ENCODE measurements at places on chromosomes 3 and 15.

GRCh38 chr3:69590111-69590510, 149.2 kb upstream of the MITF start:
- no peak for DNase-seq

- DNase-seq, result no peak
Measured at GRCh38 chr3:60190073-60190472, 1061.2 kb downstream of the FHIT start.

GRCh38 chr15:92228830-92229229, 164.9 kb upstream of the ST8SIA2 start:
- DNase-seq, result no peak

DNA sequence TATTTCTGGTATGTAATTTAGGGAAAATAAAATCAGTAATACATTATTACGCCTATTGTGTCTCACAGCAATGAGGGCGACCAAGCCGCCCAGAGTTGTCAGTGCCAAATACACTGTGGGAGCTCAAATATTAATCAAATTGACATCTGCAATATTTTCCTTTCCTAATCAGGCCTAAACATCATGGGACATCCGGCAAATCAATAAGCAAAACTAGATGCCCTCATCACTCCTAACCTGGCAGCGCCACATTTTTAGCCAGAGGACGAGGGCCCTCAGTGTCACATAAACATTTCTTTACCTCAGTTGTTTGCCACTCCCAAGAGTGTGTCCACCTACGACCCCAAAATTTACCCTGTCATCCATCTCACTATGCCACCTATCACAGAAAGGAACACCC, 64.1 kb downstream of the WDR72 start:
- no peak for DNase-seq

DNA sequence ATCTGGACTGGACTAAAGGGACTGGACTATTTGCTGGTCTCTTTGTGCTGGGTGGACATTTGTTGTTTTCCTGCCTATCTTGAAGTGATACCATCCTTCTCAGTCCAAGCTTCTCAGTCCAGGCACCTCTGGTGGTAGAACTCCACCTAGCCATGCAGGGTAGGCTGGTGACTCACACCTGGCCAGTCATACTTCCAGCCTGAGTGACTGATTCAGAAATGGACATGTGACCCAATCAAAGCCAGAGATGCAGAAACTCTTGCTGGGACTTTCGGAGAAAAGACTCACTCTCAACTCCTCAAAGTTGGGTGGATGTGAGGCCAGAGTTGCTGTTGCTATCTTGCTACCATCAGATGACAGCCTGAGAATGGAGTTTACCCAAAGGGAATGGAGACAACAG, 5.6 kb upstream of the ASB14 start:
- DNase-seq, result no peak

DNA sequence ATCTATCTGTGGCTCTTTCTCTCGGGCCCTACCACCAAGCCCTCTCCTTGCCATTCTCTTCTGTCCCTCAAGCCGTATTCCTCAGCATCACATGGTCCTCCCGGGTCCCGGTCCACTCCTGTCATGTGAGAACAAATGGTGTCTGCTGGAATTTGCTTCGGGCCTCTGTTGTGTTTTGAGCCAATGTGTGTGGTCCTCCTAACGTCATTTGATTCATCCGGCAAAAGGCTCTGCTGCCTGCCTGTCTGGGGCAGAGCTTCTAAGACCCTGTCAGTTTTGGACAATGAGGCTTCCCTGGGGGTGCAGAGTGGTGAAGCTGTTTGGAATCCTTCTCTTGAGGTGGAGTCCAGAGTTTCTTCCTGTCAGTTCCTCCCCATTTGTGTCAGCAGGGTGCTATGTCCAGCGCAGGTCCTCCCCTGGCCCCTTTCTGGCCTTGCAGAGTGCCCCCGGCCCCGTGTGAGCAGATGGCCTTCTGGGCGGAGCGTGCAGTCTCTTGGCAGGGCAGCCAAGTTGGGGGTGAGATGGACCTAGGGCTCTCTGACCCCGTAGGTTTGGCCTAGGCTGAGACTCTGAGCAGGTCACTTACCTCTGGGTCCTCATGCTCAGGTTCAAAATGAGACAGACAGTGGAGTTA, 93.6 kb downstream of the APBA2 start:
- DNase-seq, result no peak

GRCh38 chr15:58431221-58432149, at the start of gene LIPC:
Gene LIPC, plus strand, starts transcription at chr15:58431991. Its CDS starts 42 bp downstream, at chr15:58432033.
- no peak for DNase-seq

All from stimulated activated CD8-positive, alpha-beta memory T cell treated with anti-CD3 and anti-CD28 coated beads, Interleukin-15, amount 100 ng/mL, for 1 hour (primary cell).